Common myeloid progenitor, CD34-positive (primary cell): ENCODE measurements at places on chromosomes 1 and 21.

DNA sequence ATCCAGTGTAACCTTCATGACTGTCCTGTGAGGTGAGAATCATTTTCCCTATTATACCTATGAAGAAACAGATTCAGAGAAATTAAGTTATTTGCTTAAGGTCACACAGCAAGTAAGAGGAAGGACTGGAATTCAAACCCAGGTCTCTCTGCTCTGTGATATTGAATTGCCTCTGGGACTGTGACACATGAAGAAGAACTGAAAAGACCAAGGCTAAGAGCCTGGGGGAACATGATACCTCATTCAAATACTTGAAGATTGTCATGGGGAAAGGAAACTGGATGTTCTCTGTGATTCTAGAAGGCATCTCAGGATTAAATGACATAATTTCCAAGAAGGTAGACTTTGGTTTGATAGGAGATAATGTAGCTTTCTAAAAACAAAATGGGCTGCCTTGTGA lies 3.6 kb downstream of the WDTC1 start:
- no peak for DNase-seq

GRCh38 chr1:223775711-223776074 lies 63.4 kb downstream of the CAPN2 start:
- no peak for DNase-seq

GRCh38 chr1:226637147-226637935 lies 88.8 kb downstream of the STUM start:
- DNase-seq, result no peak

GRCh38 chr1:4086921-4087320 lies 186.8 kb upstream of the C1orf174 start:
- DNase-seq, result no peak

GRCh38 chr1:6796095-6796494 lies 10.8 kb downstream of the CAMTA1 start:
- no peak for DNase-seq

DNA sequence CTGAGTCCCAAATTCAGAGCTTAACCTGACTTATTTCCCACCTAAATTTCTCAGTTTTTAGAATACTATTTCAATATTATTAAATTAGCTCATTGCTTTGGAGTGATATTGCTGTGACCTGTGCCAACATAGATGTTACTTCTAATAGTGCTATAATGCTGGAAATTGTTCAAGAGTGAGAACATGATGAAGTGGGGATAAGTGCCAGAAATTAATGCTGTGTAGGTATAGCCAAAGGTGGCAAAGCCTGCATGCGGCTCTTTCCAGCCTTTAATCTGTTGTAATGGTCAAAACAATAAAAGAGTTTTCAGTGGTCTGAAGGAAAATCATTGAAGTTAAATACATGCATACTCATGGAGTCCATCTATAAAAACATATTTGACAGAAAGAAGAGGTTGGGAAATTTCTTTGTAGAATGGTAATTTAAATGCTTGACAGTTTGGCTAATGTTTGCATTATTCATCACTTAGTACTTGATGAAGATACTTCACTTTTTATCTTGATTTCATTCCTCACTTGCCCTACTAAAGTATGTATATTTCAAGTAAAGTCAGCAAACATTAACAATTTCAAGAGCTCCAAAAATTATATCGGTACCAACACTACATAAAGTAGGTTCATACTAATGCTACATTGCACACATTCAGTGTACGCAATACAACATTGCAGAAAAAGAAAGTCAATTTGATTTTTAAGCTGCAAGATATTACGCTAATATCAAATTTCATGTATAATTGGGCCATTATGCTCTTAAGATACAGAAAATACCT lies 82.1 kb downstream of the OLFM3 start:
- DNase-seq, result no peak

GRCh38 chr1:212247179-212247721 lies 38.0 kb upstream of the PPP2R5A start:
- no peak for DNase-seq

- no peak for DNase-seq
These were observed 58.1 kb upstream of the TRAPPC10 start for GRCh38 chr21:43954042-43954441.

- DNase-seq, result no peak
These were observed 52.0 kb upstream of the KCNA3 start for GRCh38 chr1:110726755-110727154.

DNA sequence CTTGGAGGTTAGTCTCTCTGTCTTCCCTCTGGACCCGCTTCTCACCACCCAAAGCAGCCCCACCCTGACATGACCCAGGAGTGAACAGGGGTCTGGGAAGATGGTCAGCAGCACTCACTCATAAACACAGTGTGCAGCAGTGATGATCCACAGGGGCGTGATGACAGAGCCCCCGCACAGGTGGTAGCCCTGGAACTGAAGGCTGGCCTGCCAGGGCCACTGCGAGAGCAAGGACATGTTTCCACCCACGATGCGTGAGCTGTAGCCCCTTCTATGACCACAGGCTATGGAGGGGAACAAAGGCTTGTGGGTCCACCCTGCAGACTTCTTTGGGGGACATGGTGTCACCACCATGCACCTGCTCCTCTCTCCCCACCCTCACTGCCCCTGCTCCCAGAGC lies 12.9 kb downstream of the TMPRSS3 start:
- no peak for DNase-seq

DNA sequence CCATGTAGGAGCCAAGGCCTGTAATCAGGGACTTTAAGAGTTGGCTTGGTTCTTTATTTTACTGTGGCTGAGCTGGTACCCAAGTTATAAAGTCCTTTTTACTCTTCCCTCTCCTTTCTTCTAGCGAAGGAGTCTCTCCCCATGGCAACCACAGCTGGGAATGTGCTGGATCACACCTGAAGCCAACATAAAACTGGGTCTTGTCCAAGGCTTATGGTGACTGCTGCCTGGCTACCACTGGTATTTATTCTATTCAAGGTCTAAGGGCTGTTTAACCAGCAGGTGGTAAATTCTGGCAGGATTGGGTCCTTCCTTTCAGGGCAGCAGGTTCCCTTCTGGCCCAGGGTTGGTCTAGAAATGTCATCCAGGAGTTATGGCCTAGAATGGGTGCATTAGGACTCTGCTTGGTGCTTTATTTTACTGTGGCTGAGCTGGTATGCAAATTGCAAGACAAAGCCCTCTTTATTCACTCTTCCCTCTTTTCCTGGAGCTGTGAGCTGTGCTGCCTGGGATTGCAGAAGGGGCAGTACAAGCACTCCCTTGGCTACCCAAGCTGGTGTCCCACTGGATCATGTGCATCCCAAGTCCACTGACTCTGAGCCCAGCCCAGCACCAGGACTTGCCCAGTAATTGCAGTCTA lies 26.6 kb downstream of the SLC22A15 start:
- DNase-seq, result no peak

DNA sequence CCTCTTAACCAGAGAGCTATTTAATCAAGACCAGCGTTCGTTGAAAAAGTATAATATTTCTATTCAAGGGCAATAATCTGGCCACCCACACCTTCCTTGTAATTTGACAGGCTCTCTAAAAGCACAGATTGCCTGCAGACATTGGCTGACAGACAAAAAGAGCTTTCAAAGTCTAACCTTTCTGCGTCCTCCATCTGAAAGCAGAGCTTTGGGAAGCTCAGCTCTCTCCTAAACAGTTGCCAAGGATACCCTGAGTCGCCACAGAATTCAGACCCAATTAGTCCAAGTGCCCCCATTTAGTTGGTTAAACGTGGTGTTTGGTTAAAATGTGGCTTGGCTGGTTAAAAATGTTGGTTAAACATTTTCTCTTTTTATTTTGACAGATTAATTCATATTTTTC lies 33.7 kb upstream of the PLA2G2C start:
- no peak for DNase-seq

GRCh38 chr1:64933296-64934070 lies 32.9 kb downstream of the JAK1 start:
- peak; percentile 89 for DNase-seq

- no peak for DNase-seq
These were observed 6.9 kb downstream of the USP48 start for GRCh38 chr1:21775985-21776562.

DNA sequence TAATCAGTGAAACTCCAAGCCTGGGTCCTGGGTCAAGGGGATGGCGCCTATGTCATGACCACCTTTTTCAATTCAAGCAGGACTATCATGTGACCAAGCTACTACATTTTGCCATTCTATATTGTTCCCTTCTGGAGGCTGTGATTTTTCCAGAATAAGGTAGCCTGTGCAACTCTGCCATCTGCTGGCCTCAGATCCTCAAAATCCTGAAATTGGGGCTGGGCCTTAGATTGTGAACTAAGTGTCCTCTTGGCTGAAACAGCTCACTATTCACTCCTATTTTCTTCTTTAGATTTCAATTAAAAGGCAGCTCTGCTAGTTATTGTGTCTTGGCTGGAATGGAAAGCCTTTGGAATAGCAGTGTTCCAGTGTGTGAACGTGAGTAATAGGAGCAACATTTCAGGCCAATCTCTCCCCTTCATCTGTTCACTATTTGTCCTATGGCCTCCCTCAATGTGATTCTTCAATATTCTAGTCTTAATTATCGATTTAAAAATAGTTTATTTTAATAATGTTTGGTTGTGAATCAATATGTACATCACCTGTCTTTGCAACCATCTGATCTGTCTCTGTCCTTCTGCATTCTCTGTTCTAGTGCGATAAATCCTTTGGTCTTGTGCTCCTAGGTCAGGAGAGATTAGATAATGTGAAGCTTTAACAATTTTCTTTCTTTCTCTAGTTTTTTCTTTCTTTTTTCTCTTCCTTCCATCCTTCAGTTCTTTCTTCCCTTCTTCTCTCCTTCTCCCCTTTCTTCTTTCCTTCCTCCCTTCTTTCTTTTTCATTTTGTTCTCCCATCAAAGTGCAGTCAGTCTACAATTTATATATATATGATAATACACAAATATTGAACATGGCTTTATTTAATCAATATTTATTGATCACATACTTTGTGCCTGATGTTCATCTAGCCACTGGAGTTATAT lies 69.8 kb downstream of the CR1 start:
- DNase-seq, result peak; percentile 27

DNA sequence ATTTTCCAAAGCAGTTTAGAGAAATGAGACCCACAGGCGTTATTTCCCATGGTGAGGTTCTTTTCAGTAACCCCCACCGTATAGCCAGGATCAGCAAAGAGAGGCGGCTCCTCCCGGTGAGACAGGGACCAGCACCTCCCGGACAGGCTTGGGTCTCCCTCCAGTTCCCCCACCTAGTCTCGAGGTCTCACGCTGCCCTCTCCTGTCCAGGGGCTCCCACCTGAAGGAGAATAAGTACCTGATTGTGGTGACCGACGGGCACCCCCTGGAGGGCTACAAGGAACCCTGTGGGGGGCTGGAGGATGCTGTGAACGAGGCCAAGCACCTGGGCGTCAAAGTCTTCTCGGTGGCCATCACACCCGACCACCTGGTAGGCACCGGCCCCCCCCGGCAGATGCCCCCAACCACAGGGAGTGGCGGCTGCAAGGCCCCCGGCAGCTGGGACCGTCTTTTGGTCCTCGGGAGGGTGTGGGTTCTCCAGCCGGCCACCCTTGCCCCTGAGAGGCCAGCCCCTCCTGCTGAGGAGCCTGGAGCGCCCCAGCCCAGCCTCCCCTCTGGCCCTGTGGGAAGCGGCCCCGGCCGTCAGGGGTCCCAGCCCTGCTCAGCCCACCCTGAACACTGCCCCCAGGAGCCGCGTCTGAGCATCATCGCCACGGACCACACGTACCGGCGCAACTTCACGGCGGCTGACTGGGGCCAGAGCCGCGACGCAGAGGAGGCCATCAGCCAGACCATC lies 4.9 kb downstream of the COL6A1 start:
- DNase-seq, result no peak

- DNase-seq, result no peak
These were observed 50.1 kb downstream of the CLDN17 start for GRCh38 chr21:30116479-30116878.

DNA sequence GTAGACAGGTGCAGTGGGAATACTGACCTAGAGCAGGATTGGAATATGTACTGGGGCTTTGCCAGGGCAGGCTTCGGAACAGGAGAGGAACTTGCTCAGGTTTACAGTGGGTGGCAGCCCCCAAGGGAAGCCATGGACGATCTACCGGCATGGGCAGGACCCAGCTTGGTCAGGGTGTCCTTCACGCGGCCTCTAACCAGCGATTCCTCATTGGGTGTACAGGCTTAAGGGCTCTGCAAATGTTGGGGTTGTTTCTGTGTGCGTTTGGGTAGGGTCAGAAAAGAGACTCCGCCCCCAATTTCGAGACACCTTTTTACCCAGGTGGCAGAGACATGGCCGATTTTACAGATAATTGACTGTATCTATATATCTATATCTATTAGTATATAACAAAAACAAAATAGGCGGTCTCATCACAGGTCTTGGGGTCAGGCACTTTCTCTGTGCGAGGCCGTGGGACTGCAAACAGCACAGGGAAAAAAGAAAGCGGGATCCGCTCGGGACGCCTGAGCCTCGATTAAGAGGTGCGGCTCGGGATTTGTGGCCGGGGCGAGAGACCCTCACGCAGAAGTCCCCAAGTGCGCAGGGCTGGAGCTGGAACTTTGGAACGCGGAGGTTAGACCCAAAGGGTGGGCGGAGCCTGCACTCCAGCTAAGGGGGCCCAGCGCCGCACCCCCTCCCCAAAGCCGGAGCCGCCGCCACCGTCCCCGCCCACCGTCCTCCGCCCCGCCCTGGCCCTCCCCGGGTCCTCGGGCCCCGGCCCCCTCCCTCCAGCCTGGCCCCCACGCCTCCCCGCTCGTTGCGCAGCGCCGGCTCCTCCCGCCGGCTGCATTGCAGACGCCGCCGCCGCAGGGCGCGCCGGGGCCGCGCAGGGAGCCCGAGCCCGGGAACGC lies 67.5 kb upstream of the VAMP3 start:
- peak; percentile 52 for DNase-seq

GRCh38 chr1:1436630-1437032 lies 1.1 kb downstream of the VWA1 start:
- no peak for DNase-seq

- DNase-seq, result no peak
These were observed 595 bp downstream of the EXOC8 start for GRCh38 chr1:231337043-231337471.

GRCh38 chr1:3002349-3003038 lies 18.8 kb upstream of the ACTRT2 start:
- DNase-seq, result no peak

GRCh38 chr1:149849947-149850360 lies 49.4 kb upstream of the BOLA1 start:
- DNase-seq, result no peak

GRCh38 chr1:27659497-27660299 lies 12.3 kb downstream of the IFI6 start:
- peak; percentile 88 for DNase-seq

GRCh38 chr1:48568501-48568900 lies 96.5 kb upstream of the SPATA6 start:
- no peak for DNase-seq

DNA sequence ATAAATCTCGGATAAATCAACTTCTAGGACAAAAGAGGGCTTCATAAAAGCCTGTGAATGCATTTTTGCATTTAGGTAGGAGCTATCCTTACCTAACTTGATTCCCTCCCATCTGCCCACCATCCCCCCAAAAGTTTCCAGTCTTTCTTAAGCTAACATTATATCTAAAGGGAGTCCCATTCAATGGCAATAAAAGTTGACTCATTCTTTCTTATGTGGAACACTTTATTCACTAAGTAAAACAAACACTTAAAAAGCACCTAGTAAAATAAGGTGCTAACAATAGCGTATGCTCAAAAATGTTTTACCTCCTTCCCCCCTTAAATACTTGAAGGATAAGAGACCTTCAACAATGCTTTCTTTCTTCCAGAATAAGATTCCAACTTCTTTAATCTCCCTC lies 83.8 kb downstream of the GON4L start:
- no peak for DNase-seq

- DNase-seq, result no peak
These were observed 42.4 kb downstream of the TTC39A start for GRCh38 chr1:51287966-51288365.

- DNase-seq, result no peak
These were observed 32.7 kb downstream of the TM2D1 start for GRCh38 chr1:61692155-61692800.
